ENCODE measurements at places on chromosomes 4 and X. TPM values are rescaled to one million over a fixed set of nuclear protein-coding genes. Genes with fewer than 3 reads are reported as not detected.

CT45A3 gene
- polyA plus RNA-seq, result not detected

MAGEC3 gene
- not detected for polyA plus RNA-seq

GPC4 gene
- polyA plus RNA-seq, result 7.2 TPM

NLRP2B gene
- not detected for polyA plus RNA-seq

AKAP14 gene
- not detected for polyA plus RNA-seq

FAM9A gene
- not detected for polyA plus RNA-seq

GAGE12F gene
- polyA plus RNA-seq, result not detected

IL9R gene
- polyA plus RNA-seq, result not detected

RIBC1 gene
- 0.43 TPM for polyA plus RNA-seq

GIMD1 gene
- not detected for polyA plus RNA-seq

SYNPO2 gene
- 27.8 TPM for polyA plus RNA-seq

CCDC149 gene
- 6.2 TPM for polyA plus RNA-seq

CDKN2AIP gene
- 9.4 TPM for polyA plus RNA-seq

VCX2 gene
- polyA plus RNA-seq, result not detected

CLIC2 gene
- polyA plus RNA-seq, result 12.8 TPM

CDKL2 gene
- 0.45 TPM for polyA plus RNA-seq

L1CAM gene
- polyA plus RNA-seq, result 1.8 TPM

TRIM75 gene
- not detected for polyA plus RNA-seq

XAGE1A gene
- not detected for polyA plus RNA-seq

GAGE12J gene
- polyA plus RNA-seq, result not detected
